ENCODE measurements at places on chromosomes 11 and 22.

DNA sequence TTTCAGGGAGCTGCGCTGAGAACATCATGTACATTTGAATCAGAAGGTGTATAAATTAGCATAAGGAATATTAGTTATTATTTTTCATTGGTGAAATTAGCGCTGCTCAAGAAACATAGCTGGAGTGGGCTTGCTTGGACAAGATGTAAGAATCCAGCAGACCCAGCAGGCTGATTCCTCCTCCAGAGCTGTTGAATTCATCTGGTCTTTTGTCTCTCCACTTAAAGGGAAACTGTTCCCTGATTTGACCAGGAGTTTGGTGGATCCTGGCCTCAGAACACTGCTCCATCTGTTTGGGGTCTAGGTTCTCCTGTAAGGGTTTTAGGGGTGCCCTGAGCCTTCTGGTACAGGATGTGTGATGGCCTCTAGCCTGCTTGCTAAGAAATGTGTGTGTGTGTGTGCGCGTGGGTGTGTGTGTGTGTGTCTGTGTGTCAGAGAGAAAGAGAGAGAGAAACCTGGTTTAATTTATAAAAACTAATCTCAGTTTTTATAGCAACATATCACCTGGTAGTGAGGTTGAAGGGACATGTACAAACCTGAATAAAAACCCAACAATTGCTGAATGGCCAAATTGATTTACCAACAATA, 8.3 kb upstream of the SORL1 start:
- DNase-seq: no peak

- DNase-seq: no peak
These were observed 4.4 kb downstream of the ABCG4 start for GRCh38 chr11:119153049-119153818.

DNA sequence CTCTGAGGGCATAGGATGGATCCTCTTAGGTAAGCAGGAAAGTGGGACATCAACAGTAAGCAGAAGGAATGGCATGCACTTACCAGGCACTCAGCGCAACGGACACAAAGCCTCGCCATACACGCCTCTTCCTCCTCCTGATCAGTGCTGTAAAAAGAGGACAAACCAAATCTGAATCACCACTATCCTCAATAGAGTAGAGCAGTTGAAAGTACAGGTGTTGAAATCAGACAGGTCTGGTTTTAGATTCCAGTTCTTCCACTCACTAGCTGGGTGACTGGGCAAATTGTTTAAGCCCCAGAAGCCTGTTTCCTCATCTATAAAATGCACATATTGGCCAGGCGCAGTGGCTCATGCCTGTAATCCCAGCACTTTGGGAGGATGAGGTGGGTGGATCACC, 8.6 kb upstream of the JAML start:
- no peak for DNase-seq

DNA sequence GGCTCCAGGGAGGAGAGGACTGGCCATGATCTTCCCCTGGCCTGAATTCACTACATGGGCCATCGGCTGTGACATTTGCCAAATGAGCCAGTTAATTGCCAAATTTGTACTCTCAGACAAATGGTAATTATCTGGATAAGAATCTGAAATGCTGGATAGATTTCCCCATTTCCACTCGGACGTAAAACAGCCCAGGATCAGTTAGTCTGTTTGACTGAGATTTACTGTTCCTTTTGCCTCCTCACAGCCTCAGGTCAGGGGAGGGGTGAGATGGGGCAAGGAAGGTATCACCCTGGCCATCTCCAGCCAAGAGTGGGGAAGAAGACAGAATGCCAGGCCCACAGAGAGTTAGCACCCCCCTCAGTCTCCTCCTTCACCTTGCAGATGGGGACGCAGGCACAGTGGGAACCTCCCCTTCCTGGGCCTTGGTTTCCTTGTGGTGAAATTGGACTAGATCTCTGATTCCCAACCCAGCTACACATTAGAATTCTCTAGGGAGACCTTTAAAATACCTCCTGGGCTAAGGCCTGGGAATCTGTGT, 5.2 kb downstream of the TRIM29 start:
- DNase-seq: no peak

DNA sequence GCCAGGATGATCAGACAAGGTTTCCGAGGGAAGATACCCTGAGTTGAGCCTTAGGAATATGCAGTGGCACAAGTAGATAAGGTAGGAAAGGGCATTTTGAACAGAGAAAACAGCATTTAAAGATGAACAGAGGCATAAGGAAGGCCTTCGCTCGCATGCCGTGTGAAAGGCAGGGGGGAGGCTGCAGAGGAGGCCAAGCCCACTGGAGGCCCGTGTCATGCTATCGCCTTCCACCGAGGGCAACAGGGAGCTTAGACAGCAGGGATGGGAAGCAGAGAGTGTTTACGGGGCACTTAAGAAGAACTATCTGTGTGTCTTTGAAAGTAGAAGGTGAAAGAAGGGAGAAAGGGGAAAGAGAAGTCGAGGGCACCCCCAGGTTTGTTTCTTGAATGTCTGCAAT, 148.3 kb downstream of the PKNOX2 start:
- DNase-seq: no peak

GRCh38 chr11:24198481-24198880, 298.4 kb upstream of the LUZP2 start:
- peak; percentile 62 for DNase-seq

DNA sequence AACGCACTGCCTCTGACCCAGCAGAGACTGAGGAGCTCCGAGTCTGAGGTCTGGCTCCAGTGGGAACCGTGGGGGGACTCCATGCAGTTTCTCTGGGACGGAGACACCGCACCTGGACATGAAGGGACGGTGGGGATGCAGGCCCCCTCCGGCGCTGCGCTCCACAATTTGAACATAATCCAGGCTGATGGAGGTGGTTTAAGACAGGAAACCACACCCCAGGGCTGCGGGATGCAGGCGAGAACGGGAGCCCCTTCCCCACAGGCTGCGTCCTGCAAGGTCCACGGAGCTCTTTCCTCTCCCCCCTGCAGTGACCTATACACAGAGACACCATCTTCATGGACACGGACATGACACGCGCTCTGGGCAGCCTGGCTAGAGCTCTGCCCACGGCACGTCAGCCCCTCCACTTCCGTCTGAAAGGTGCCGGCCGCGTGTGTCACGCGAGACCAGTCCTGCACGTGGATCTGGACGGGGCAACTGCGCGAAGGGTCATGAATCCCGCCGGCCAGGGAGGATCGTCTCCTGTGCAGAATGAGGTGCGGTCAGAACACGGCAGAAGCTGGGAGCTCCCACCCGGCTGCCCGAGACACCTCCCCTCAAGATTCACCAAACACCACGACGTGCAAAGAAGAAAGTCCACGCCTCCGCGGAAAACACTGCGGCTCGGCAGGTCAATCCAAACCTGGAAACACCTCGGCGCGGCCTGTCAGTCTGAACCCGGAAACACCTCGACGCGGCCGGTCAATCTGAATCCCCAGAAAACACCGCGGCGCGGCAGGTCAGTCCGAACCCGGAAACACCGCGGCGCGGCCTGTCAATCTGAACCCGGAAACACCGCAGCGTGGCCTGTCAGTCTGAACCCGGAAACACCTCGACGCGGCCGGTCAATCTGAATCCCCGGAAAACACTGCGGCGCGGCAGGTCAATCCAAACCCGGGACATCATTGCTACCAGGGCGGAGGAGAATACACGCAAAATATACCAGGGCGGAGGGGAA, 212.4 kb downstream of the BRD1 start:
- no peak for DNase-seq

GRCh38 chr11:31820438-31820818, 9.3 kb upstream of the PAX6 start:
- DNase-seq: no peak

DNA sequence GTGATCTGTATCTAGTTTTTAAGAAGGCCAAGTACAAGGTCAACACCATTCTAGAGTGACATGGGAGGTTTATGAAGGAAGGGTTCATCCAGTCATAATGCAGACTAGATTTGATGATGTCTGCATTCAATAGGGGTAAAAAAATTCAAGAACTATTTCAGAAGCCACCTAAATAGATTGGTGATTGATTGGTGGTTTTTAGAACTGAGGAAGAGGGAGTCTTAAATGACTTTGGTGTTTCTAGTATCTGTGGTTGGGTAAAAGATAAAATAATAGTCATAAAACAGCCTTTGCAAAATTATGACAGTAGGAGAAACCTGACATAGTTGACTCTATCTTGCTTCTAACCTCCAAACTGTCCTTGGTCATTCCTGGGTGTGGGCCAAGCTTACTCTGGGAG, 114.1 kb downstream of the OPCML start:
- no peak for DNase-seq

DNA sequence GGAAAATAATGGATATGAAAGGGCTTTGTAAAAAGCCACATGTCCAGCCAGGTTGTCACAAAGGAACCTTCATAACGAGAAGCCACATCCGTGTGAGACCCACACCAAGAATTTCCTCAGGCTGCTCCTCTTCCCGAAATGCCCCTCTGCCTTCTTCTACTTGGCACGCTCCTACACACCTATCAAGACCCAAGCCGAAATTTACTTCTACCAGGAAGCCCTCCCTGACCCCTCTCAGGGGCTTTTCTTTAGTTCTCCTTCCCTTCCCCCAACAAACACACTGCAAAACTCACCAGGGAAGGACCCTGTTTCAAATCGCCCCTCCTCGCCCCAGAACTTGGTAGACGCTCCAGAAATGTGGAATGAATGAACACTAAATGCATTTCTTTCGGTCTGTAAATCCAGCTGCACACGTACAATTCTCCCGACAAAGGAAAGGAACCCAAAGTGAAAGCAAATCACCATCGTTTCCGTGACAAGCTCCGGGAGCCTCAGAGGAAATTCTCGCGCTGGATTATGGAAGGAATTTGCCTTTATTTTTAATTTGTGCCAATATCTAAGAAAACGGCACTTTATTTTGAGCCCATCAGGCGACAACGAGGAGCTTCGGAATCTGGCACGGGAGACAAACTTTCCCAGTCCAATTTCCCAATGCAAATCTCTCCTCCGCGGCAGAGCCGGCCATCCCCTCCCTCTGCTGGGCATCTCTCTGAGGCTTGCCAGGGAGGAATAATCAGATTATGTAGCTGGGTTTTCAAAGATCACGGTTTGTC, 13.2 kb upstream of the SHISAL1 start:
- DNase-seq: no peak

DNA sequence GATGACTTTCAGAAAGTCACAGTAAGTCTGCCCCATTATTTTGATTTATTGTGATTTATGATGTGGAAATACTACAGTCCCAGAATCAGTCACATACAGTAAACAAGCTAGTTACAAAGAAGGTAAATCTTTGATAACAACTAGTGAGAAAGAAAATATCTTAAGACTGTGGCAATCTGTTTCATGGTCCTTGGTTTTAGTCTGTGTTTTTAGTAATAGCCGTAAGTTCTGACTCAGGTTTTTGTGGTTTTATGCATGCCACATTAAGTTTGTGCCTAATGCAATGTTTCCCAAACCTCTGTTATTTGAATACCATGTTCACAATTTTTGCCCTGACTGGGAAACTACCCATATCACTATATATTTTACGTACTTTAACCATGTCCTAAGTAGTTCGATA, 6.7 kb downstream of the CEP295 start:
- no peak for DNase-seq

DNA sequence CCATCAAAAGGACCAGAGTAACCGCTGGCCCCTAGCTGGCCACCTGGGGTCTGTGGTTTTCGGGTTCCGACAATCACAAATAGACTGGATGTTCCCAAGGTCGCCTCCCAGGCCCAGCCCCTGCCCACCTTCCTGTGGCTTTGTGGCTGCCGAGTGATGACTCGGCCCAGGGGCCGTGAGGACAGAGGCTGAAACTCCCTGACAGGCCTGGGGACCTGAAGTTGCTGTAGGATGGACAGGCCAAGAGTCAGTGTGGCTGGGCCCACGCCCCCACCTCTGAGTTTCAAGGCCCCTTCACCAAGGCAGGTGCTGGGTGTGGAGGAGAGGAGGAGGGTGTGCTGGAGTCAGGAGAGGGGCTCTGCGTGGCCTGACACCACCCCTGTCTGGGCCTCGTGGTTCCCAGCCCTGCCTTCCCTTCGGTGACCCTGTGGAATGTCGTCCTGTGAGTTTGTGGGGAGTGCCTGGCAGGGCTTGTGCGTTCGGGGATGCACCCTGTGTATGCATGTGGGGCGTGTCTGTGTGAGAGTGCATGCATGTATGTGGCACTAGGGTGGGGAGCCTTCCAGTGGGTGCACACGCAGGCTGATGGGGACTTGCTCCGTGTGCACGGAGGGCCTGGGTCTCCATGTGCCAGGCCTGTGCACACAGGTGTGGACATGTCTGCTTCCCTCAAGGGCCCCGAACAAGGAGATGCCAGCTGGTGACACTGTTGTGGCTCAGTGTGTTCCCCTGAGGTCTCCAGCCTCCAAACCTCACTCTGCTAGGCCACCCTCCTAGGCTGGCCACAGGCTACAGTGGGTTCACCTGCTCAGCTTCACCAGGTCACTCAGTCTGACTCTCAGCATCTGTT, 8.4 kb upstream of the MGAT3 start:
- DNase-seq: no peak

DNA sequence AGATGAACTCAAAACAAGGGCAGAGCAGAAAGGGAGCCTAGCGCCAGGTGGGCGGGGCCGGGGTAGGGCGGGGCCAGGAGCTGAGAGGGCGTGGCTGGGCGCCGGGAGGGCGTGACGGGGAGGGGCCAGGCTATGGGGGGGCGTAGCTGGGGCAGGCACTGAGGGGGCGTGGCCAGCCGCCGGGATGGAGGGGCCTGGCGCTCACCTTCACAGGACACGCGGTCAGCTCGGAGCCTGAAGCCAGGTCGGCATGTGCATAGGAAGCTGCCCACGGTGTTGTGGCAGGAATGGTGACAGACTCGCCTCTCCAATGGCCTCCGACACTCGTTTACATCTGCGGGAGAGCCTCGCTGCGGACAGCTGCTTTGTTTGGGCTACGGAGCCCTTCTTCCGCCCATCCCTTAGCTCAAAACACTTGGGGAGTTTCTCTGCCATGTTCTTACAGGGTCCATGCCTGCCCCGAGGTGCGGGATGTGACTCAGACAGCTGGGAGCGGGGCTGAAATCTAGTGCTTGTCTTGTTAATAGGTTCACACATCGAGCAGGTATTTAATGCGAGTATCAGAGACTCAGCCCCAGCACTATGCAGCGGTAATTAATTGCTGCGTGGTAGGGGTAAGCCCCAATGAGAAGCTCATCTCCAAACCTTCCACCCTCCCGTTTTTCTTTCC, 13.4 kb downstream of the VWCE start:
- DNase-seq: no peak

DNA sequence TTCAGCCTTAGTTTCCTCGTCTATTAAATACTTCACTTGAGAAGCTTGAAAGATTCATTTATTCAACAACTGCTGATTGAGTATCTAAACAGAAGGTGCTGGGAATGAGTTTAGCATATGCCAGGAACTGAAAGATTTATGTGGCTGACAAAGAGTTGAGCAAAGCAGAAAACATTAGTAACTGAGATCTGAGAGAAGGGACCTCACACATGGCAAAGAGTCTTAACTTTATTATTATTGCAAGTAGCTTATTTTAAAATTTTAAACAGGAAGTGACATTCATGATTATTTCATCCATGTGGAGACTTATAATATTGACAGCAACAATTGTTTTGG, 133.6 kb downstream of the CASP12 start:
- DNase-seq: no peak

DNA sequence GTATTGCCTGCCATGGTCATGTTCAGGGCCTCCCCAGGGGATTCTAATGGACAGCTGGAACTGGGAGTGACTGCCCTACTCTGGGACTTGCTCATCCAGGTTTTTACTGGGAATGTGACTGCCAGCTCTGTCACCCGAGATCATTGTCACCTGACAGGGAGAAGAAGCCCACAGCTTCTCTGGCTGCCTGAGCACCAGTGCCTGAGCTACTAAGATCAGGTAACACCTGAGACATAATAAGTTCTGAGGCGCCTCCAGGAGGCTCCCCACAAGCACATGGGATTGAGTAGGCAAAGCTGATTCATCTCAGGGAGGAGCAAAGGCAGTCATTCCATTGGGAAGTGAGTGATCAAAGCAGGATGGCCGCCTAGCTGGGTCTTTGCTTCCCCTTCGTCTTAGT, 84.2 kb upstream of the GALNT18 start:
- DNase-seq: no peak
